ENCODE measurements at places on chromosomes 3 and 15.

- no peak for DNase-seq
Measured at GRCh38 chr3:128277378-128278069, 124.2 kb downstream of the EEFSEC start.

DNA sequence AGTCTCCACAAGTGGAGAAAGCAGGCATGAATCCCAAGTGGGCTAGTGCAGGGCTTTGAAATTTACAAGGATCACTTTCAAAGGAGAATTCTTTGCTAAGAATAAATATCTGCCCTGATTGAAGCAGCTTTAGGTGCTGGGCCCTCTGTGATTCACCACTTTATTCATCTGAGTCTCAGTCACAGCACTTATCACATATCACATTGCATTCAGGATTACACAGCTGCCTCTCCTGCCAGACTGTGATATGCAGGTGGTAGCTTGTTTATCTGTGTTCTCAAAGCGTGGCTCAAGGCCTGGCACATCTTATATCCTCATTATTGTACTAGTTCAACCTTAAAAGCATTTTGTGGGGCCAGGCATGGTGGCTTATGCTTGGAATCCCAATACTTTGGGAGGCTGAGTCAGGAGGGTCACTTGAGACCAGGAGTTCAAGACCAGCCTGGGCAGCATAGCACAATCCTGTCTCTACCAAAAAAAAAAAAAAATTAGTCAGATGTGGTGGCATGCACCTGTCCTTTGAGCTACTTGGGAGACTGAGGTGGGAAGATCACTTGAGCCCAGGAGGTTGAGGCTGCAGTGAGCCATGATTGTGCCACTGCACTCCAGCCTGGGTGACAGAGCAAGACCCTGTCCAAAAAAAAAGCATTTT is 156.9 kb upstream of the EIF1B start:
- no peak for DNase-seq

GRCh38 chr15:43492266-43492665 is 690 bp downstream of the TP53BP1 start:
- DNase-seq: no peak

DNA sequence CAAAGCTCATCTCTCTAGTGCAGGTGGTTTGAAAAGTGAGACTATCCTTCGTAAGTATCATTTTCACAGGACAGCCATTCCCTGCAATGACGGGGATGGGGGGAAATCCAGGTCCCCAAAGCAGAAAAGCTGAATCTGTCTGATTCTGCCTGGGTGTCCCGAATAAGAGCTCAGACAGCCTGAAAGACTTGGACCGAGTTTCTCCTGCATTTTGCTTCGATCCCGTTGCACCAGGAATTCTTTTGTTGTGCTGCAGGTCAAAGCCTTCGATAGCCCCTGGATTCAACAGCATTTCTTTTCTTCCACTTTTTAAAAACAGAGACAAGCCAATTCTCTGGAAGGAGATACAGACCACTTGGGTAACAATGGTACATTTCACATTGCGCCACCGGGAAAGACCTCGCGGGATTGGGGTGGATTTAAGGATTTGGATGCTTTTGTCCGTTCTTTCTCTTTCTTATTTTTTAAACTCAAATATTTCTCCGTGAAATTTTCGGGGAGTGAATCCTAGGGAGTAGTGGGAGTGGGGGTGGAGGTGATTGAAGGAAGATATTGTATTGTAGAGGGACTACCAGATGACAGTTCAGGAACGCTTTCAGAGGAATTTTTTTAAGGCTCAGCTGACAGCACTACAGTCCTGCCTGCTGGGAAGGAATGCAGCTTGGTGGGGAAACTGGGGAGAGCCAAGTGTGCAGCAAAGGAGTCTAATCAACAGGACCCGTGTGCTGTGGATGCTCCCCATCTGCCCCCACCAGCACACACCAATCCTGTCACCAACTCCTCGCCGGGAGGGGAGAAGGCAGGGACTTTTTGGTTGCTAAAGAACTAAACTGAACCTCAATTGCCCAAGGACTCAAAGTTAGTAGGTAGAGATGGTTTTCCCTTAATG is 2.6 kb downstream of the SLITRK3 start:
- peak; percentile 25 for DNase-seq

GRCh38 chr3:187481426-187481825 is 113.2 kb downstream of the RTP4 start:
- no peak for DNase-seq

DNA sequence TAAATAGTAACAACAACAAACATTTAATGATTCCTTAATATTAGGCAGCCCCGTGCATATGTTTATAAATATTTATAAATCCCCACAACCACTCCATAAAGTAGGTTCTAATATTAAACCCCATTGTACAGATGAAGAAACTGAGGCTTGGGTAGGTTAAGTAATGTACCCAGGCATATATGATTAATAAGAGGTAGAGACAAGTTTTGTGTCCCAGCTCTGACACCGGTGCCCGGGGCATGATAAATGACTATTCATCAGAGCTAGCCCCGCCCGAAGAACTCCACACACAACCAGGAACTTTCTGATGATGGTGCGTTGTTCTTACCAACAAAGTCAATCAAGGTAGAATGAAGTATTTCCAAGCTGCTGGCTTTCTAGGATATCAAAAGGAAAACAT is 19.4 kb downstream of the CDCP1 start:
- no peak for DNase-seq

DNA sequence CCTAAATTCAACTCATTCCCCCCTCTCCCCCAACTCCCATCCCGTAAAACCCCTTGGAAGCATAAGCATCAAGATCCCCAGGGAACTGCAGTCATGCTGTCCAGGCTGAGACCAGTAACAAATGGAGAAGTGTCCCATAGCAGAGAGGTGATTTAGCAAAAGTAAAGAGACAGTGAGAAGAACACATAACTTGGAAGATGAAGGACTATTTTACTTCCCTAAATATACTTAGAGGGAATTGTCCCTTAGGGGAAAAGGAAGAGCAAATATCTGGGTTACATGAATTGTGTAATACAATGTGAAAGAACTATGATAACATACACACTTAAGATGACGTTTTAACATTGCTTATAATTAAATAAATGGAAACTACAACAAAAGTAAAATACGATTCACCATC is 61.6 kb upstream of the LRRFIP2 start:
- no peak for DNase-seq

DNA sequence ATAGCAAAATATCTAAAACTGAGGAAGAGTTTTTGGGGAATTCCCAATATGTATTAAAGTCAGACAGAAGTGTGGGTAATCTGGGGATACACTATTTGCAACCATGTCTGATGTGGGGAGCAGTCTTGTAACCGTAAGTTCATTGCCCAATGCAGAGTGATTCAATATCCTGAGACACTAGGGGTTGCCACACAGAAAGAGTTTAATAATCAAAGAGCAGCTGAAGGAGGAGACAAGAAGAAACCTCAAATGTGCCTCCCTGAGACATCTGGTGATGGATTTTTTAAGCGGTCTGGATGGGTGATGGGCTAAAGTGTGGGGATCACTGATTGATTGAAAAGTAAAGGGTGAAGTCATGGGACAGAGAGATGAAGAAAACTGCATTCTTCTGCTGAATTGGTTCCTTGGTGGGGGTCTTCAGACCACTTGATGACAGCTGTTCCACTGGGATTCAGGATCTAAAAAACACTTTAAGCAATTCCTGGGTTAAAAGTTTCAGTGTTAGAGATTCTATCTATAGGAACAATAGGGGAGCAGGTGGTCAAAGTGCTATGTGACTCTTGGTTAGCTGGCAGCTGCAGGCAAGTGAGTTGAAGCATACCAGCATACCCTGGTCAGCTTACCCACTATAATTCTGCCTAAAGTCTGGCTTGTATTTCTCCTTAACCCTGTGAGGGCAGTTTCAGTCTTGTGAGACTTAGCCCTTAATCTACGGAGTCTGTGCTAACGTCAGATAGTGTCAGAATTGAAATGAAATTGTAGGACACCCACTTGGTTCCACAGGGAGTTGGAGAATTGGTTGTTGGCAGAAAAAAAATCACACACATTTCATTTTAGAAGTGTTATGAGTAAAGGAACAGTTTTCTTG is 425.9 kb upstream of the TGFBR2 start:
- no peak for DNase-seq

DNA sequence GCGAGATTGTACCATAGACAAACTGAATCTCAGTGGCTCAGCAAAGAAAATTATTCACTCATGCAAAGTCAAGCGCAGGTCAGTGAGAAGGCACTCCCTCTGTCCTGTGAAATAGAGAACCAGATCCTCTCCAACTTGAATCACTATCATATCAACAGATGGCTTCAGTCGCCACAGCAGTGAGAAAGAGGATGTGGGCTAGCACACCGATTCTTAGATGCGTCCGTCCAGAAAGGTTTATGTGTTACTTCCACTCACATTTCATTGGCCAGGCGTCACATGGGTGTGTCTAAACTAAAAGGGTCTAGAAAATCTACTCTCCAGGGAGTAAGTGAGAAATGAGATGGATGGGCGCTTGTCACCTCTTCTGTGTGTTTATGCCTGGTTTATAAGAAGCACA is 141.6 kb upstream of the KBTBD8 start:
- no peak for DNase-seq

DNA sequence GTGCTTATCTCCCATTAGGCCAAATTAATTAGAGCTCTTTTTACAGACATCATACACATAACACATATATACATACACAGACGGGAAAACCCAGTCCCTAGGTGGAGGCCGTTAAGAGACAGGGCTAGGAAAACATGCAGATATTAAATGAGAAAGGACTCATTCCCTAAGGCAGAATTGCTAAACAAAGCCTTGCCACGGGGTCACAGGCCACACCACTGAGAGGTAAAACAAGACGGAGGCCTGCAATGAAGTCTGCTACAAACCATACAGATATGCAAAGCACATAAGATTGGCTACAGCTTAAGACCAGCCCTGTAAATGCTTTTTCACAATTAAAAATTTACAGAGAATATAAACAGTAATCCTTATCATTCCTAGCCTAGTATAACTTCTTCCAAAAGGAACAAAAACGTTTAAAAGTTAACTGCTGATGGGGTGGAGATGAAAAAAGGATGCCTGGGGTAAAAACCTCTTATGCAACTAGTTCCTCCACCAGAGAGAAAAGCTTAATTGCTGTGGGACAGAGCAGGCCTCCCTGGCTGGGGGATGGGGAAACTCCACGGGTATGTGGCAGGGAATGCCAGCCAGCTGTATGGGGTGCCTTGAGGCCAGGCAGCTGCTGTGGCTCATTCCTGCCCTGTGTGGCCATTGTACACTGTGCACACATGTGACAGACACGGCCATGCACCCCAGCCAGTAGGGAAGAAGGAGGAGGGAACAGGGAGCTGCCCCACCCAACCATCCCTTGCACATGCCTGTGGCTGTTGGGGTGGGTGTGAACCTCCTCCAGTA is 481.4 kb upstream of the LMCD1 start:
- DNase-seq: no peak

- DNase-seq: no peak
Measured at GRCh38 chr15:100770661-100771584, 108.7 kb upstream of the ALDH1A3 start.

DNA sequence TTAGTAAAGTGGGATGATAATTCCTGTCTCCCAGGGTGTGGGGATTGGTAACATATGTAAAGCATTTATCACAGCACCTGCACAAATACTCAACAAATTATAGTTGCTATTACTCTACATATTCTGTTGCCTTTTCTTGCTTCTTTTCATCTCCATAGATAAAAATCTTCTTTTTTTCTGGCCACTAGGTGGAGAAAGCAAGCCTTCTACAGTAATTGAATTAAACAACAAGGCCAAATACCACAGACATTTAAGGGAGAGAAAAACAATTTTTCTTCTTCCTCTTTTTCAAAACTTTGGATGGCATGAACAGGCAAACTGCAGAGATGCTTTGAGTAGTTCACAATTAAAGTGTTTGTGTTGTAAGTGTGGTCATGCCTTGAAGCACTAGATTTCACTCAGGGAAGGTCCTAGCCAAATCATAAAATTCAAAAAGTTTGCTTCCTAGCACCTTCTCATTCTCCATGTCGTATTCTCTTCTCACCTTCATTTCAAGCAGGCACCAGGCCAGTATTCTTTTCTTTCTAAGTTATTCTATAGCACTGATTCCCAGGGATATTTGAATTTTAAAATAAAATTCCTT is 493.4 kb upstream of the TGFBR2 start:
- no peak for DNase-seq

- DNase-seq: peak; percentile 7
Measured at GRCh38 chr15:51218299-51218938, 120.0 kb downstream of the CYP19A1 start.

DNA sequence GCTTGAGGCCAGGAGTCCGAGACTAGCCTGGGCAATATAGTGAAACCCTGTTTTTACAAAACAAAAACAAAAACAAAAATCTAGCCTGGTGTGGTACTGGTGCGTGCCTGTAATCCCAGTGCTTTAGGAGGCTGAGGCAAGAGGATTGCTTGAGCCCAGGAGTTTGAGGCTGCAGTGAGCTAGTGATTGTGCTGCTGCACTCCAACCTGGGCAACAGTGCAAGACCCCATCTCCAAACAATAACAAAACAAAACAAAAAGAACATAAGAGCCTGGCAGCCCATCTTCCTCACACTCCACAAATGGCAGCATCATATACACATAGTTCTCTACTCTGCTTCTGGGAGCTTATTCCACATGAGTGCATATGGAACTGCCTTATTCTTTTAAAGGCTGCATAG is 2.2 kb upstream of the TRH start:
- DNase-seq: no peak

DNA sequence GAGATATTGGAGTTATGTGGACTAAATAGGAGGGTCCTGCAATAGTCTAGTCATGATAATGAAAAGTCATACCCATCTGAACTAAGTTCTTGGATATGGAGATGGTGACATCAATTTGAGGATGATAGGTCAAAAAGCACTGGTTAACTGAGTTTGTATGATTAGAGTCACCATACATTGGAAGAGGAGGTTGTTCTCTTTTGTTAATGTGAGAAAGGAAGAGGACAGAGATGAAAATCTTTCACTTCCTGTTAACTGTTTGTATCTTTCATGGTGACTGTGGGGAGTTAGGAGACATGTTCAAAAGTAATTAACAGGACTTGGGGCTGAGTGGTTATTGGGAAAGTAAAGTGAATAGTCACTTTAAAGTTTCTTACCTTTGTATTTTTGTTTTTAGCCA is 11.1 kb downstream of the TMEM62 start:
- no peak for DNase-seq

- DNase-seq: no peak
Measured at GRCh38 chr15:100705841-100706240, 103.5 kb downstream of the ASB7 start.

GRCh38 chr3:4231041-4231440 is 72.1 kb upstream of the SETMAR start:
- DNase-seq: no peak
